ENCODE measurements at places on chromosomes 12 and 14.

DNA sequence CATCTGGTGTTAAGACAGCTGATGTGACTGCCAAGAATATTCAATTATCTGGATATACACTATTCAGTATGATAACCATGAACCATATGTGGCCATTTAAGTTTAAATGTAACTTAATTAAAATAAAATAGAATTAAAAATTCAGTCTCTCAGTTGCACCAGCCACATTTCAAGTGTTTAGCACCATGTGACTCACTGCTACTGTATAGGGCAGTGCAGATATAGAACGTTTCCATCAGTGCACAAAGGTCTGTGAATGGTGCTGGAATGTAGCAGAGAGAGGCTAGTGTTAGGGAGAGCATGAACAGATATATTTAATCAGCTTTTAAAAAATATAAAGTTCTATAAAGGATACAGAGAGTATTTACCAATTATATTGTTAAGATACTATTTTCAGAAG lies 28.7 kb downstream of the ARID4A start:
- DNase-seq, result no peak

- no peak for DNase-seq
These were observed 3.7 kb upstream of the TMX1 start for GRCh38 chr14:51236314-51236713.

DNA sequence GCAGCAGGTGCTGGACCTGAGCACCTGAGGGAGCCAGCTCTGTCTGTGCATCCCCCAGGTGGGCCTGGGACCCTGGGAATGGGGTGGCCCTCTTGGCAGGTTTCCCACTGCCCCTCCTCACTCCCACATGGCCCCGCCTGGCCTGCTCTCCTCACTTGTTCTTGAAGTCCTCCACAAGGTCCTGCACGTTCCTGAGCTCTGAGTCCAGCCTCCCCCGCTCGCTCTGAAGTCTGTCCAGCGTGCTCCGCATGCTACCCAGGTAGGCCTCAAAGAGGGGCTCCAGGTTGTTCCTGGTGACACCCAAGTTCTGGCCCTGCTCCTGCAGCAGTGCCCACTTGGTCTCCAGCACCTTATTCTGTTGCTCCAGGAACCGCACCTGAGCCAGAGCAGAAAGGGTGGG lies 2.9 kb downstream of the KRT79 start:
- no peak for DNase-seq

DNA sequence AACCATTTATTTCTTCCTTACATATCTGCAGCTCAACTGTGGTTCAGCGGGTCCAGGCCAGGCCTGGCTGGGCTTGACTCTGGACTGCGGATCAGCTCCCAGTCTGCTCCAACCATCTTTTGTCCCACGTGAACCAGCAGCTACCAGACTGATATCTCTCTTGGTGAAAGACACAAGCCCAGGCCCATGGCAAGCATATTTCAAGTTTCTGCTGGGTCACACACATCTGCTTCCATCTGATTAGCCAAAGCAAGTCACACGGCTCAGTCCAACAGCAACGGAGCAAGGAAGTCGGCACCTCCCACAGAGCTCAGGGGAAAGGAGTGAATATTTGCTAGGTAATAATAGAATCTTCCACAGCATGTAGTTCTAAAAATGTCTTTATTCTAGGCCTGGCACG lies 24.7 kb upstream of the MARK3 start:
- DNase-seq, result no peak

GRCh38 chr14:81416981-81417380 lies 16.9 kb upstream of the STON2 start:
- no peak for DNase-seq

- no peak for DNase-seq
These were observed 44.7 kb upstream of the RERG start for GRCh38 chr12:15265875-15266274.

DNA sequence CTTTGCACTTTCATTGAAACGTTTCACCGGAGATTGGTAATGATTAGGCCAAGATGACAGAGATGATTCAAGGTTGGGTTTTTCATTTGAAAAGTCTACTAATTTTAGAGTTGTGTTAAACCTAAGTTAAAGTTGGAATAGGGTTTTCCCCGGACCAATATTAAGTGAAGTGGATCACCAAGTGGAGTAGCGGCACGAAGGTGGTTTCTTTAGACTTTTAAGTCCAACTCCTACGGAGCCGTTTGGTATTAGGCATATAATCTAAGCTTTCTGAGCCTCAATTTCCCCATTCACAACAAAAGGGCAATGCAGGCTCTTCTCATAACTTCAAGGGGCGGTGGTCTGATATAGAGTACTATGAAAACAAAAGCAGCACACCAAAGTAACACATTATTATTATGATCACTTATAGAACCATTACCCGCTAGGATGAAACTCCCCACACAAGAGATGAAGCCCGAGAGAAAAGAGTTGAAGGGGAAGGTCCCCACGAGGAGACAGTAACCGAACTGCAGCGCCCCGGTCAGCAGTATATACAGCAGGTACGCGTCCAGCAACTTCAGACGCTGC lies 413 bp downstream of the DAD1 start:
- DNase-seq, result no peak

- no peak for DNase-seq
These were observed 43.0 kb downstream of the ITPR2 start for GRCh38 chr12:26789731-26790644.

GRCh38 chr14:39763402-39763890 lies 331.2 kb upstream of the FBXO33 start:
- no peak for DNase-seq

DNA sequence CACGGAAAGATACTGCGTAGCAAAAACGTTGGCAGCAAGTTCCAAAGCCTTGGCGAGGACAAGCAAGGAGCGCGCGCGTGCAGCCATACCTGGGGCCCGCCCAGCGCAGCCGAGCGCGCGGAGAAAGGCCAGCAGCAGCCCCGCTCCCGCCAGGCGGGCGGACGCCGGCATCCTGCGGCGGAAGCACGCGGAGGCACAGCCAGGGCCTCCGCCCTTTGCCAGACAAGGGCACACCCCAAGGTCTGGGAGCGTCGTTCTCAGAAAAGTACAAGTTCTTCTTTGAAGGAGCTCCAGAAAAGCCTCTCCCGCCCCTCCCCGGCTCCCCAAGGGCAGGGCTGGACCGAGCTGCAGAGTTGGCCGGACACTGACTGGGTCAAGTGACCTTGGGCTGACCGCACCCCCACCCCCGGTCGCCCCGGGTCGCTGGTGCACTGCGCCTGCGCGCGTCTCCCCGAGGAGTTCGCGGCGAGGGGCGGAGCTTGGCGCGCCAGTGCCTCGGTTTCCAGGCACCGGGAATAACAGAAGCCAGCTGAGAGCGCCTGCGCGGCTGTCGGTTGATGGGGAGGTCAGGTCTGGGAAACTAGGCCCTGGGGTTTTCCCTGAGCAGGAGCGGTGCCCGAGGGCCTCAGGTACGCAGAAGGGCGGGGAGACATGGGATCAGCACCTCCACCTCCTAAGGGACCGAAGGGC lies at the start of gene ZC2HC1C:
Gene ZC2HC1C, plus strand, starts transcription at position 521 of the 690 bp plus-strand sequence. CDS start 933 bp downstream, outside the sequence.
- DNase-seq, result peak; percentile 26

GRCh38 chr14:20428010-20428365 lies 8.0 kb downstream of the KLHL33 start:
- no peak for DNase-seq

DNA sequence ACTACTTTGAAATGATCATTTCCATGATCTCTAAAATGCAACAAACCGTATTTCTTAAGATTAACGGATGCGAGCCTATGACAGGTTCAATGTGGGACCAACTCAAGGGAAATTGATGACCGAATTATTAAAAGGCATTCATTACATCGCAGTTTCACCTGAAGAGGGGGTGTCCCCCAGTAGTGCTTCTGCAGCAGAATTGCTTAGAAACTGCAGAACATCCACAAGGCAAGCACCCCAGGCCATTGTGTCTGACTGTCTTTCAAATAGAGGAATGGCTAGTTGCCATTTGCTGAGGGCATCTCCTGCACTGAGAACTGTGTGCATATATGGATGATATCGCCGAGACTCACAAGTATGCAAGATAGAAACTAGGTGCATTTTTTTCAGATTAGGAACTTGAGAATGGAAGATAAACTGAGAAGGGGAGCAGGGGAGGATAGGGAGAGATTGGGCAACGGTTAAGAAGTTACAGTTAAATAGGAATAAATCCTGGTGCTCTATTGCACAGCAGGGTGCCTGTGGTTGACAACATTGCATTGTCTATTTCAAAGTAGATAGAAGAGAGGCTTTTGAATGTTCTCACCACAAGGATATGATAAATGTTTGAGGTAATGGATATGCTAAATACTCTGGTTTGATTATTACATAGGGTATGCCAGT lies 234.3 kb upstream of the PLEKHG7 start:
- DNase-seq, result no peak

DNA sequence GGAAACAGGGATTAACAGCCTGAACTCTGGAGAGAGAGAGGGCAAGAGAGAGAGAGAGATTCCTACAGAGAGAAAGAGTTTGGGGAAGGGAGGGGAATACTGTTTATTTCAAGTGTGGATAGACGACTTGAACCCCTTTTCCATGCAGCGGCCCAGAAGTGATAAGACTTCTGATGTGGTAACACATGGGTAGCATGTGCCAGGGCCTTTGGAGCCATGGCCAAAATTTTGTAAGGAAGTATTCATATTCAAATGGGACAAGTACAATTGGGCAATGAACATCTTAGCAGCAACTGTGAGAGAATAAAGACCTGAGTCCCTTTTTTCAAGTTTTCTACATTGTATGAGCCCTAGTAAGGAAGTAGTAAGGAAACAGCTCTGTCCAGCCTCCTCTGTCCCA lies 42.4 kb upstream of the CCDC196 start:
- no peak for DNase-seq

DNA sequence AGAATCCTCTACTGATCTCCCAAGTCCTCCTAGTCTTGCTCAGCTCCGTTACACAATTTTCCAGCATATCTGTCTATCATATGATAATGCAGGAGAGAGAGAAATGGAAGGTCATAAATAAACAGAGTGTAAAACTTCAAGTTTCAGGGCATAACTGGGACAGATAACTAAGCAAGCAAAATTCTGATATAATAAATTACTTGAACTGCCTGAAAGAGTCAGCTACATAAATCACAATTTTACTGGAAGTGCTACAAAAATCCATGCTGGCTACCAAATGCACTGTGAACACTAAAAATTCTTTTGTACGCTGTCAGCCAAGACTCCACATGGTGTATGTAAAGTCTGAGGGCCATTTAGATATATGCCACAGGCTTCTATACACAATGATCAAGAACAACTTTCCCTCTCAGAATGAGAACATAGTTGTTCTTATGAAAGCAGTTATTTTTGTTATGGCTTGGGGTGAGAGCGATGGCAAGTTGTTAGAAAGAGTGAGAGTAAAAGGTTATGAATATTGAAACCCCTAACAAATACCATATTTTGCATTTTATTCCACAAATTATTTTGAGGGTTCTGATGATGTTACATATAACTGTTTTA lies 41.1 kb downstream of the GRIP1 start:
- no peak for DNase-seq

DNA sequence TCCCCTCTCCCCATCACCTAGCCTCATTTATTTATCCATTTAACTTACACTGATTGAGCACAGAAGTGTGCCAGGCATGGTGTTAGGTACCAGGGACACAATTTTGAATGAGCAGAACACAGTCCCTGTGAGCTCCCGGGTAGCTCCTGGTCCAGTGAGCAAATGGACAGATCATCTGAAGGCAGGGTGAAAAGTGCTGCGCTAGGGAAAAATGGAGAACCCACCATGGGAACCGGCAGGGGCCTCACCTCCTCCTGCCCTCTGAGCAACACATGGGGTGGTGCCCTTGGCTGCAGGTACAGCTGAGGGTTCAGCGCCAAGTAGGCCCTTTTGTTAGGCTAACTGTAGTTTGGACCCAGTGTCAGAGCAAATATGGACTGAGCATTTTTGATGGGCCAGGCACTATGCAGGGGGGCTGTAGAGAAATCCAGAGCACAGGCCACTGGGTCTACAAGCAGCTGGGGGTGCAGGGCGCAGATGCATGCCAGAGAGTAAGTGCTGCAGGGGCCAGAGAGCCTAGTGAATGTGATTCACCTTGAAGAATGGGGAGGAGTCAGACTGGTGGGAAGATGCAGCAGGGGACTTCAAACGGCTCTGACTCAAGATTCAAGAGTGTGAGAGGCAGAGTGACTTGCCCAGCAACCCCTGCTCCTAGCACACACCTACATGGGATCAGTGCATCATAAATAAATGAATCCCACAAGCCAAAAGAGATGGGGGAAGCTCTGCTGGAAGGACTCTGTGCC lies 28.2 kb downstream of the LTBP2 start:
- no peak for DNase-seq

GRCh38 chr12:50402264-50403000 lies 1.7 kb downstream of the LARP4 start:
- DNase-seq, result no peak

DNA sequence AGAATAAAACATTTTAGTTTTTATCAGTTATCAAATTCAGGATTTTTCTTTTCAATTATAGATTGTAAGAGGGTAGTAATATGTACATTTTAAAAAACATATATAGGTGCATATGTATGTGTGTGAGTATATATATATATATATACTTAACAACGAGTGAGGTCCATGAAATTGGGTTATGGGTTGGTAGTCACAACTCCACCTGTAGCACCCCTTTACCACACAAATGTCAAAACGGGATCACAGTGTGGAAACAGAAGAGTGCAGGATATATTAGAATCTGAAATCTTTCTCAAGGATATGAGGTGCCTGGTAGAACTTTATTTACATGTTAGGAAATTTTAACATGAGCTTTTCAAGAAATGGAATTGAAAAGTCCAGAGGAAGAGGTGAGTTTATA lies 31.3 kb downstream of the MIA2 start:
- no peak for DNase-seq

DNA sequence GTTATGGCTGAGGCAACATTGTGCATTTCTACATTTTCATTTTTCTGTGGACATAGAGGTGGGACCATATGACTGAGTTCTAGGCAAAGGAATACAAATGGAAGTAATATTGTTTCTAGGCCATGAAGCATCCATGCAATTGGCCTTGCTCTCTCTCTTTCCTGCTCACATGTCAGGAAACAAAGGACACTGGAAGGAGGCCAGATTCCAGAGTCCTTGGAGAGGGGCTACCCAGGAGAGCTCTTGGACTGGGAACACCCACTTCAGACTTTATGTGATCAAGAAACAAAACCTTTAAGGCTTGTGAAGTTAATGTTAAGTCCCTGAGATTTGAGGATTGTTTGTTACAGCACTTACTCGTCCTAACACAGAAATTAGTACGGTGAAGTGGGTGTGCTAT lies 32.8 kb downstream of the PDZRN4 start:
- no peak for DNase-seq
